ENCODE measurements at places on chromosomes 5 and 9. TPM values are rescaled to one million over a fixed set of nuclear protein-coding genes. Genes with fewer than 3 reads are reported as not detected.

Gene AMBP
- 0.26 TPM for total RNA-seq

Gene SPACA9
- 2.4 TPM for total RNA-seq

Gene CDX1
- total RNA-seq: not detected

Gene CCNI2
- 0.27 TPM for total RNA-seq

Gene TSSK1B
- total RNA-seq: not detected

Gene HSPA5
- 117 TPM for total RNA-seq

Gene SOHLH1
- not detected for total RNA-seq

Gene UBAC1
- 81.3 TPM for total RNA-seq

Gene SH3PXD2B
- total RNA-seq: 15.2 TPM

Gene LHX2
- total RNA-seq: 0.74 TPM

Gene OR13C5
- not detected for total RNA-seq

Gene PDE6A
- not detected for total RNA-seq

Gene PCDHAC2
- total RNA-seq: 0.07 TPM

Gene CARTPT
- not detected for total RNA-seq

Gene COL23A1
- total RNA-seq: 89.5 TPM

Gene SNX30
- total RNA-seq: 5.8 TPM

Gene GPR150
- not detected for total RNA-seq

Gene ECPAS
- 87.8 TPM for total RNA-seq

Gene IL5
- not detected for total RNA-seq

Gene RICTOR
- total RNA-seq: 15.6 TPM

Gene MYO10
- 62.0 TPM for total RNA-seq

Gene ANKRA2
- 22.2 TPM for total RNA-seq

Gene ZNF474
- total RNA-seq: 0.20 TPM

Gene CER1
- total RNA-seq: not detected

Gene ZFR
- total RNA-seq: 95.5 TPM

Gene NFIB
- total RNA-seq: 47.3 TPM

Gene BHMT
- total RNA-seq: not detected

Gene LCN1
- not detected for total RNA-seq
